Stimulated activated CD8-positive, alpha-beta memory T cell treated with anti-CD3 and anti-CD28 coated beads, Interleukin-7, amount 100 ng/mL, for 24 hours (primary cell): ENCODE measurements at places on chromosomes 4 and X.

DNA sequence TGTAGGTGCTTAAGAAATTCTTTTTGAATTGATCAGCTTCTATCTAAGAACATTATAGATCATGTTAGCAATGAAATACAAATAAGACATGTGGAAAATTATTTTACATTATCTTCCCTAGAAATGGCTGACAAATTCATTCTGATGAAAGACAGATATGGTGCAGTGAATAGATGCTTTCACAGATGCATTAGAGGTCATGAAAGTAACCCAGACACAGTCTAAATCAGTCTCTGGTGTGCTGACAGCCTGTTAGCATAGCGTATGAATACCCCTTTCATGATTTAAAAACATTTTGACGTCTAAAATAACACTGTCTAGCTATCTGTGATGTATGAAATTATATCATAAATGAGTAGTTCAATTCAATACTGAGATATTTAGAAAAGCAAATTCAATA lies 180.9 kb downstream of the UNC5C start:
- DNase-seq = no peak

GRCh38 chr4:68951806-68952585 lies 392 bp upstream of the UGT2A3 start:
- no peak for DNase-seq

DNA sequence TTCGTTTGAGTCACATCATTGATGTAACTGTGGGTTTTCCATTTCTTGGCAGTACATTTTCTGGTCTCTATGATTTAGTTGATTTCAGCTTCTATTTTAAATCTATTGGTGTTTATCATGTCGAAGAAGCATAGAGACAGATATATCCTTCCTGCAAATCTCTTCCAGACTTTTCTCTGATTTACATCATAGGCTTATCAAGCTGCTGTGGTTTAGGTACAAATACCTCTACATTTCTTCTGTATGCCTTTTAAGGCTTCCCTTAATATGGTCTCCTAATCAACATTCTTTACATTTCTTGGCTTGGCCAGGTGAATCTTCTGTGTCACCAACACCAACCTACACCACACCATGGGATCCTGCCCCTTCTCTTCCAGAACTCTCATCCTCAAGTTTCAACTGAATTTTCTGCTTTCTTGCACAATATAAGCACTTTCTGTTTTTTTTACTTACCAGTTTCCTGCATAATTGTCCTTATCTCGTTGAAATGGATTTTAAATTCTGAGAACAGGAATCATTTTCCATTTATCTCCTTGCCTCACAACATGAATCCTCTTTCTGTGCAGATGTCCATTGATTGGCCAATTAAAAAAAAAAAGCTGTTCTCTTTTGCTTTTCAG lies 626.9 kb downstream of the ANKRD50 start:
- DNase-seq = no peak

GRCh38 chr4:39235696-39236095 lies 53.4 kb downstream of the WDR19 start:
- DNase-seq = no peak

DNA sequence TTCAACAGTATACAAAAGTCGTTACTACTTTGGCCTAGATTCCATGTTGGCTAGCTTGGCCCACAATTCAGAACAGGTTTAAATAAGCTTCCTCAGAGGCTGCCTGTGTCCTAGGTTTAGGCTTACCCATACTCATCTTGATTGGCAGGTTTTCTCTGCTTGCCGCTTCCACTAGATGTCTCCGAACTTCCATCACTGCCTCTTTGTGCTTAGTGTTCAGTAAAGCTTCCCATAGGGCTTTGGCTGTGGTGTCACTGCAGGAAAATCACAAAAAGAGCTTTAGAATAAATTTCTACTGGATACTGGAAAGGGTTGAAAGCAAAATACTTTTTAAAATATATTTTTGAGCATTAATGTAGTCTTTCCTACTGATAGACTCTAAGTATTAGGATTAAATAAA lies 52.4 kb downstream of the SCFD2 start:
- DNase-seq = no peak

GRCh38 chrX:31708116-31708515 lies 636.3 kb upstream of the FTHL17 start:
- no peak for DNase-seq

GRCh38 chrX:153517423-153517822 lies at the start of gene ATP2B3:
ATP2B3 (plus strand) TSS chrX:153517642; CDS start chrX:153536248, 18,606 bp downstream.
- no peak for DNase-seq

- DNase-seq = no peak
Measured at GRCh38 chrX:7950865-7951264, 23.7 kb upstream of the PNPLA4 start.

DNA sequence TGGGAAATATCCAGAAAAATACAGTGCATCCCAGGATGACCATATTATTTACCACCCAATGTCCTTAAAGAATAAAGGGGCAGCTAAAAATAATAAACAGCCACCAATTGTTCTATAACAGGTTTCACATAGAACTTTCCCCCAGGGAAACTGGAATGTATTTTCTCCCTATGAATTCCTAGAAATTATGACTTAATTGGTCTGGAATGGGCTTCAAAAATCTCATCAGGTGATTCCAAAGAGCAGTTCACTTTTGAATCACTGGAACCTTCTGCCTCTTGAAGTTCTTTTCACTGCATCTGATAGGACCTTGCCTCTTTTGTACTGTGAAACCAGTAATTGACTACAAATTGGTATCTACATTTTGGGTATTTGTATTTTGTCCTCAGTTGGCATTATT lies 119.3 kb downstream of the ZNF330 start:
- DNase-seq = no peak

DNA sequence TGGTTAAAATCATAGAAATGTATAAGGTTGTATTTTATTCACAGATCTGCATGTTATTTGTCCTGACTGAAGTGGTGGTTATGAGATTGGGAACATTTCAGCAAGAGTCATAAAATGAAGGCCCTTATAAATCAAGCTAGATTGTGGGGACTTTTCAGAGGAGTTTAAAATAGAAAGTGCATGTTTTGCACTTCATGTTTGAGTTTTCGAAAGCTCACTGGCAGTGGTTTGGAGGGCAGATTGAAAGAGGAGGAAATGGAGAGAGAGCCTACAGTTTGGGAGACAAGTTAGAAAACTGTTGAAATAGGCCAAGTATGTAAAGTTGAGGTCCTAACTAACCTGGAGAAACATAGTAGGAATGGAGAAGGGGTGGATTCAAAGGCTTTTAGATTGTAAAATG lies 124.9 kb downstream of the KDM6A start:
- no peak for DNase-seq

- no peak for DNase-seq
Measured at GRCh38 chr4:66059136-66059535, 388.8 kb upstream of the EPHA5 start.

DNA sequence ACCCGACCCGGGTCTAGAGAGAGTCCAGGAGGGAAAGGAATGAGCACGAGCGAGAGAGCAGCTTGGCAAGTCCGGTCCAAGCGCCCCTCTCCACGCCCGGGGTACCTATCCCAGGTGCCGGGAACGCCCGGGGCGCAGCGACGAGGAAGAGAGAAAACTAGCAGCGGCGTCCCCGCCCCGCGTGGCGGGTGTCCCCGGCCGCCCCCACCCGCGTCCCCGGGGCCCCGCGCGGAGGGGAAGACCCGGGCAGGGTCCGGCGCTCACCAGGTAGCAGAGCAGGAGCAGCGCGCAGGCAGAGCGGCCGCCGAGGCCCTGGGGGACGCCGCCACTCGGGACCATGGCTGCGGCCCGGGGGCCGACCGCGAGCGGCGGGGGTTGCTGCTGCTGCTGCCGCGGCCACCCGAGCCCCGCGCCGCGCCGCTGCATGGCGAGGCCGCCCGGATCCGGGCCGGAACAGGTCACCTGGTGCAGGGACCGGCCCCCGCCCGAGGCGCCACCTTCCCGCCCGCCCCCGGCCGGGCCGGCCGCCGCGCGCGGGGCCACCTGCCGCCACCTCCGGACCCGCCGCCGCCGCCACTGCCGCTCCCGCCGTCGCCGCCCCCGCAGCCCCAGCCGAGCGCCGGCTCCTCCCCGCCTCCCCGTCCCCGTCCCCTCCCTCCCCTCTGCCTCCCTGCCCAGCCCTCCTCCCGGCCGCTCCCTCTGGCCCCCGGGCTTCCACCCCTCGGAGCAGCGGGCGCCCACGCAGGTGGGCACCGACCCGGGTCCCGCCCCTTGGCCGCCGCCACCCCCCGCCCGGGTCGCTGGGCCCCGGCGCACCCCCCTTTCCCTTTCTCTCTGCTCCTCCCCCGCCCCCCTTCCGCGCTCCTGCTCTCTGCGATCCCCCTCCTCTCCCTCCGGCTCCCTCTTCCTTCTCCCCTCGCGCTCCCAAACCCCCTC lies at the start of gene SEL1L3:
Gene SEL1L3 (minus strand): TSS at position 578 of the 936 bp plus-strand sequence. CDS start 152 bp downstream, at position 426.
- no peak for DNase-seq

GRCh38 chrX:109777749-109778148 lies 44.7 kb upstream of the ACSL4 start:
- no peak for DNase-seq

DNA sequence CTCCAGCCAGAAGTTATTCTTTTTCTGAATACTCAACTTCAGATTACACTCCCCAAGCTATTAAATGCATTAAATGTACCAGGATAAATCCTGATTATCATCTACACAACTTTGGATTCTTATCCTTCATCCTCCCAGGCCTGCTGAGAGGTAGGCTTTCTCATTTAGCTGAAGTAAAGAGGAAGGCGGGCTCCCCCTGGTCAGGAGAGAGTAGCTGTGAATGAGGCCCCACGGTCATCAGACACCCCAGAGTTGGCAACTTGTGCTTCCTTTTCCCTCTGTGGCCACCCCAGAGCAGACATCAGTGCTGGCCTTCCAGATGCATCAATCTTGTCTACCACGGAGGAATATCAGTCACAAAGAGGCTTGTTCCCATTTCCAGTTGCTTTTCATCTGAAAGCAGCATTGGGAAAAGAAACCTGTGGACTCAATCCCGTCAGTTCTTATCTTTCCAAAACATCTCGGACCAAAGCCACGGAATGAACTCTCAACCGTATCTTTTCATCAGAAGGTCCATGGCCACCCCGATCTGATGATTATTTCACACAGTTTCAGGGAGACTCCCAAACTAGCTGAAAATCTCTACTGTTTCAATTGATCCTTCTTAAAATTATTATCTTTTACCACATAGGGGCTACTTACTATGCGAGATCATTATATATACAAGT lies 79.2 kb downstream of the FBXO8 start:
- no peak for DNase-seq

DNA sequence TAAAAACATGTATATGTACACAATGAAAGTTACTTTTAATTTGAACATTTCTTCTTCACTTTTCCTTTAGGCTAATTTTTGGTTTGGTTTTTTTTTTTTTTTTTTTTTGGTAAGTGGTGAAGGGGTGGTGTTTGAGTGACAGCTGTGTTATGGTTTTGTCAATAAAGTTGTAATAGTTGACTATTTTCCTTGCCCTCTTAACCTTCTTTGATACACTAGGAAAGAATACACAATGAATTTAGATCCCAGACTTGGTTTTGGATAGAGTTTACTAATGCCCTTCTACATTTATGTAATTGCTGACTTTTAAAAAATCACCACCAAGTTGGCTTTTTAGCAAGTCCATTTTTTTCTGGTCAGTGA lies 38.1 kb upstream of the MSMO1 start:
- no peak for DNase-seq

DNA sequence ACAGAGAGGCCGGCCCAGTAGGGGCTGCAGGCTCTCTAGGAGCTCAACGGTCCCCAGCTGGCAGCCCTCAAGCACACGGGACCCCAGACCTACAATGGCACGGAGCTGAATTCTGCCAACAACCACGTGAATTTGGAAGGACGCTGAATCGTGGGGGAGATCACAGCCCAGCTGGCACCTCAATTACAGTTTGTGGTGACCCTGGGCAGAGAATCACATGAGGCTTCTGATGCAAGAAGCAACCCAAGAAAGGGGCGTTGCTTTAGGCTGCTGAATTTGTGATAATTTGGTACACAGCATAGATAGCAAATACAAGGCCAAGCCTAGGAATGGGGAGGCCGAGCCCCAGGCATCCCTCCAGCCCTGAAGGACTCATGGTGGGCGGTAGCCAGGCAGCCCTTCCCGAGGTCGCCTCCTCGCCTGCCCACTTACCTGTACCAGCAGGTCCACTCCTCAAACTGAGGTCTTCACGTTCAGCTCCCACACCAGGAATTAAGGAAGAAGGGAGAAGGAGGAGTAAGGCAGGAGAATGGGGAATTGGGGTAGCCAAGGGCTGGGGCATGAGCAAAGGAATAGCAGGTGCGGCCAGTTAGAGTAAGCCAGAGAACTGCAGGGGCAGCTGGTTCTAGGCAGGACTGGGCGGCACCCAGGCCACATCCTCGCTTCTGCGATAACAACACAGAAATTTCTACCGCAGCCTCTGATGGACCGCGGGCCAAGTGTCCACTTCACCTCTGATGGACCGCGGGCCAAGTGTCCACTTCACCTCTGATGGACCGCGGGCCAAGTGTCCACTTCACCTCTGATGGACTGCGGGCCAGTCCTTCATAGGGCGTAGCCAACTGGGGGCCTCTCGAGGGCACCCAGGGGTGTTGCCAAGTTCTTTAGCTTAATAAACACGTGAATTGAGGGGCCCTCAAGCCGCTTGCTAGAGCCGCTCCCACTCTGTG lies 23.4 kb upstream of the HTRA3 start:
- no peak for DNase-seq

- no peak for DNase-seq
Measured at GRCh38 chr4:85557016-85557901, 82.3 kb downstream of the ARHGAP24 start.

GRCh38 chr4:25811374-25811690 lies 51.5 kb downstream of the SEL1L3 start:
- no peak for DNase-seq

DNA sequence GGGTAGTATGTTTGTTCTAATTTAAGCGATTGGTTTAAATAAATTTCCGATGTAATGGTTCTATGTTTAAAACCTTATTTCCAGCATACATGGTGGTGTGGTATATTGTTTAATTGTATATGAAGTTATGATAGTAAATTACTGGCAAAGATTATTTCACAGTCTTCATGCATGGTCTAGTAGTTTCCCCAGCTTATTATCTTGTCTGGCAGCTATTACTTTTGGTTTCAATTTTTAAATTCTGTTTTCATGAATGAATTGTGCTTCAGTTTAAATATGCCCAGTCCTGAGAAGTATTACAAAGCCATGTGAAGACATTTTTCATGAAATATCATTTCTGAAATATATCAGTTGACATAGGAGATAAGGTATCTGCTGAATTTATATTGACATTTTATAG lies 6.3 kb downstream of the ALG13 start:
- DNase-seq = no peak

DNA sequence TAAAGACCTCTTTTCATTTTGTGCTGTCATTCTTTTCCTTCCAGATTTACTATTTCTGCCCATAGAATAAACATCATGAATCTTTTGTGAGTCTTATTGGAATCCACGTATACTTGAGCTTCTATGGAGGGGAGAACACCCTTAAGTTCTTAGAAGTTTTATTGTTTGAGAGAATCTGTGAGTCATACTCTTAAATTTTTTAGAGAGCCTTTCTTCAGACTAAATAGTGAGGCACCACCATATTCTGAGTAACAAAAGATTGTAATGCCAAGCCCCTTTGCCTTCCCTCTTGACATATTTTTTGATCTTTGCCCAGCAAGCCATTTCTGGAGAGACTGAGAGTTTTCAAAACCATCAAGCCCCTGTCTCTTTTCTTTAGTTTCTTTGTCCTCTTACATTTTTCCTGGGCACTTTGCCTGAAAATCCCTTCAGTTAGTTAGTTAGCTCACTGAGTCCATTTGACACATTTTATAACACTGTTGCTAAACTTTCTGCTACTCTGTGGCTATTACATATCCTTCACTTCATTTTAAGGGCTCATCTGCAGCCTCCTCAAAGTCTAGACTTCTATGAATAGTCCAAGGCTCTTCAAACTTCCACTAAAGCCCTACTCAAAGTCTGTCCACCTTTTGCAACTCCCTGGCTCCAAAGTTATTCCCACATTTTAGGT lies 65.3 kb upstream of the NDUFC1 start:
- DNase-seq = no peak

- DNase-seq = no peak
Measured at GRCh38 chr4:137545461-137545861, 13.2 kb upstream of the PCDH18 start.
